Stimulated activated CD8-positive, alpha-beta memory T cell treated with anti-CD3 and anti-CD28 coated beads, Interleukin-4, amount 100 ng/mL, for 4 hours (primary cell): ENCODE measurements at places on chromosomes 12 and 14.

DNA sequence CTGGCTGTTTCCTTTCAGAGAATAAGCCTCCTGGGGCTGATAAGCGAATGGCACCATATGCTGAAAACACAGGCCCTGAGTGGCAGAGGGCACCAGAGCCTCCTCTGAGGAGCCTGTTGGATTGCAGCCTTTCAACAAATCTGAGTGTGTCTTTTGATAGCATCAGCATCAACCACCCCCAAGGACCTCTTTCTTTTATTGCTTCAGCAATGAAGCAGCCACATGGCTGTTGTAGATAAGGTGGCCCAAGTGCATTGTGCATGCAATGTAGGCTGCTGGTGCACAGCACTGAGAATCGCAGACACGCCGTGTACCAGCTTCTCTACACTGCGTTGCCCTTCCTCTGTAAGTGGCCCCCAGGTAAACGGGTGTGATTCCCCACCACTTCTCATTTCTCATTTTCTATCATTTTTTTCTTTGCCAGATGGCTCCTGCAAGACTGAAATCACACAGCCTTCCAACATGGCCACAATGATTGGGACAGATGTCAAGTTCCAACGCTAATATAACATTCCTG is 191.7 kb downstream of the DAD1 start:
- DNase-seq = no peak

DNA sequence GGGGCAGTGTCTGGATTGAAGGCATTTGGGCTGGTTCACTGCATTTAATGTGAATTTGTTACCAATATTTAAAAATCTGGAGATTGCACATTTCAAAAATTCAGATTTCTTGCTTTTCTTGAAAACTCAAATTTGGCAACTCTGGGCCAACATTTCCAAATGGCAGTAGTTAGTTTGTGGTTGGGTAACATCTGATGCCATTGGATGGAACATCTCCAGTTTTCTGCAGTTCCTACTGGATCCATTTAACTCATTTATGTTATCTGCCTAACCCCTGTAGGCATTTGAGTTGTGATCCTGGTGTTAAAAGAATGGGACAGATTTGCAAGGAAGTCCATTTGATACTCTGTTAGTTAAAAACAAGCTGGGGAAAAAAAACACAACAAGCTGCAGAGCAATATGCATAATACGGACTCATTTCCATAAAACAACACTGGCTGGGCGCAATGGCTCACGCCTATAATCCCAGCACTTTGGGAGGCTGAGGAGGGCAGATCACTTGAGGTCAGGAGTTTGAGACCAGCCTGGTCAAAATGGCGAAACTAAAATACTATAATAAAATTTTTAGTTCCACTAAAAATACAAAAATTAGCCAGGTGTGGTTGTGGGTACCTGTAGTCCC is 7.9 kb downstream of the EIF2B2 start:
- DNase-seq = no peak

DNA sequence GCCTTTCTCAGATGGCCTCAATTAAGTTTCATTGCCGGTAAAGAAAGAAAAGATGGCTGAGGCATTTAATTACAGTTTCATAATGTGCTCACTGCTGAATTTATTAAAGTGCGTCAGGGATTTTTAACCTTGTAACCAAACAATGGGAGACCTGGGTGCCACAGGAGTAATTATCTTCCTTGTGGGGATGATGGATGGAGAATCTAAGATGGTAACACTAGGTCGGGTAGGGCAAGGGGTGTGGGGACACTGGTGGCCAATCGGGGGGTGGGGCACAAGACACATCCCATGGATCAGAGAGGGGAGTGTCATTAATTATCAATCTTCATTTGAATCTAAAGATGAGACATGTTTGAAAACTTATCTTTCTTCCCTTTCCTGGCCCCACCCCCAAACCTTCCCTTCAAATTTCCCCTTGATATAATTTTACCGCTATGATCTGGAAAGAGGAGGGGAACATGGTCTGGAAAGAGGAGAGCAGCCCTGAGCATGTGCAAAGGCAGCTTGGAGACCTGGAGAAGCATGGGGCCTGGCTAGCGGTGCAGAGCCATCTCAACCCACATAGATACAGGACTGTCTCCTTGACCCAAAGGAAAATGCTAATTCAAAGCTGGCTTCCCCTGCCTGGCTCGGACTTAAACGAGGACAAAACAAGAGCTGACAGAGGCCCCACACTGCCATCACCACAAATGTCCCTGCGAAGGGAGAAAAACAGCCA is 231.3 kb upstream of the NOS1 start:
- DNase-seq = no peak

- DNase-seq = no peak
These were observed 25.3 kb upstream of the TCL1B start for GRCh38 chr14:95660651-95661515.

DNA sequence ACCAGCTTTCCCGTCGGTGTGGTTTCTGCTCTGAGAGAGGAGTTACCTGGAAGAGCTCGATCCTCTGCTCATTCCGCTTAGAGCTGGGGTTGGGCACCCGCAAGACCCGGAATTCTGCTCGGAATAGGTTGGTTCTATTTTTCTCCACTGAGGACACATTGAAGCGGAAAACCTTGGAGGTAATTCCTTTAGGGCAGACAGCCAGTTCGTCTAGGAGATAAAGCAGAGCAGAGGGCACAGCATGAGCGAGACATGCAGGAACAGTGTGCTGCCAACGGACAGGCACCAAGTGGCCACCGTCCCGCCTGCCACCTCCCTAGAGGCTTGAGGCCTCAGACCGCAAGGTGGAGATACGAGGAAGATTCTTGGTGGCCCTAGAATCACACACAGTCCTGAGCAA is 10.3 kb downstream of the TGFB3 start:
- DNase-seq = no peak

DNA sequence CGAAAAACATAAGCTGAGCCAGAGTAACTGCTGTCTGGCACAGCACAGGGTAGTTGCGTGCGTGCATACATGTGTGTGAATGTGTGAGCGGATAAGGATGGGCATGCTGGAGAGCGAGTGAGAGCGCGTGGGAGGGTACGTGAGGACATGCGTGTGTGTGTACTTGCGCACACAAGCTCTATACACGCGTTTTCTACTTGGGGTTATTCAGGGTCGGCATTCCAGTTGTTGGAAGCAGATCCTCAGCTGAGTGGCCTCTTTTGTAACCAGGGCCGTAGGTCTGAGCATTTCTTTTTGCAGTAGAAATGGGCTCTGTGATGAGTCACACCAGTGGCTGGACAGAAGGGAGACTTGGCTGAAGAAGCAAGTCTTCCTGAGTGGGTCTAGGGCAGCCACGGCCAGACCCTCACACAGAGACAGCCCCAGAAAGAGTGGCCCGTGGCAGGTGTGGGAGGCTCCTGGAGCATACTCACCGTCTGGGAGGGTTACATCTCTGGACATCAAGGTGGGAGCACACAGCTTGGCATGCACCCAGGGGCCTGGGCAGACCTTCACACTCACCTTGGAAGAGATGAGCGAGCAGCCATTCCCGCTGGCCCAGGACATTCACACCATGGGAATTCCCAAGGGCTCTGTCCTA is 78.0 kb downstream of the LRRC74A start:
- no peak for DNase-seq

- DNase-seq = no peak
These were observed 49.0 kb downstream of the MDGA2 start for GRCh38 chr14:47626151-47627035.

DNA sequence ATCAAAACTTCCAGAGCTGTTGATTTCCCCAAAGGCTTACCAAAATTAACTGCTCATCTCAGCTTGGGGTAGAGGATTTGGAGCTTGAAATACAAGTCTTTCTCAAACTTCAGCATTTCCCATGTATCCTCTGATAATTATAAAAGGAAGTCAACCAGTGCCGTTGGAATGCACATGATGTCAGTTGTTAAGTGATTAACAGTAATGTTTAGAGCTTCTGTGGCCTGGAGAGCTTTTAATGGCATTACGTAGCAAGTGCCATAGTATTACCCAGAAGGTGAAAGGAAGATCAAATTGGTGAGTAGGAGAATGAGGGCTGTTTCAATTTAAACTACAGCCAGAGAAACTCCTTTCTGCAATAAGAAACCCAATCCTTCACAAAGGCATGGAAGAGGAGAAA is 62.5 kb upstream of the PTPRR start:
- no peak for DNase-seq

GRCh38 chr12:24823808-24824515 is 124.9 kb downstream of the BCAT1 start:
- DNase-seq = no peak

- DNase-seq = no peak
These were observed 14.7 kb downstream of the SUSD6 start for GRCh38 chr14:69626132-69626500.

GRCh38 chr12:83945871-83946270 is 966.7 kb downstream of the SLC6A15 start:
- DNase-seq = no peak

DNA sequence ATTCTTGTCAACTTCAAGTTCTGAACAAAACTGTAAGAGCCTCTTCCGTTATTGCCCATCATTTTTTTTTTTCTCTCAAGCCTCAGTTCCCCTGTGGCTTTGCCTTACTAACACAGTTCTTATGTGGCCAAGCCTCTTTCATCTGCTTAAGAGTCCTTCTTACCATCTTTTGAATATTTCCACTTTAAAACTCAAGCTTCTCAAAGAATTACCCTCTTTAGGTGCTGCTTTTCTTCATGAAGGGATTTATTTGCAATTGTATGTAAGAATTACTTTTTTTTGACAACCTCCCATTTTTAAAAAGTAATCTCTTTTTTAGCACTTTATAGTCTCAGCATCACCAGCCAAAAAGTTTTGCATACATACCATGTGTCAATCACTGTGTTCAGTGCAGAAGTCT is 240.2 kb upstream of the RMST start:
- DNase-seq = no peak

GRCh38 chr12:125685915-125686314 is 620.7 kb downstream of the AACS start:
- no peak for DNase-seq

DNA sequence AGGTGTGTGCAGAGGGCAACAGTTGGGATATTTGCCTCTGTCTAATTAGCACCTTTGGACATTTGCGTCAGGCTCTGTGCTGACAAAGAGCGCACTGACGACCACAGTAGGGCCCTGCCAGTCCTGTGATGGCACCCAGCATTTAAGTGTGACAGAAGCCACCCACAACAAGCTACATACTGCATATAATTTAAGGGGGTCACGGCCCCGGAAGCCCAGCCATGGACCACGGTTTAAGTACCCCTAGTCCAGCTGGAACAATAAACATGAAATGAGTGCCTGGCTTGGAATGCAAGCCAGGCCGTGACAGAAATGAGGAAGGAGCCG is 16.8 kb upstream of the DYNC1H1 start:
- no peak for DNase-seq

DNA sequence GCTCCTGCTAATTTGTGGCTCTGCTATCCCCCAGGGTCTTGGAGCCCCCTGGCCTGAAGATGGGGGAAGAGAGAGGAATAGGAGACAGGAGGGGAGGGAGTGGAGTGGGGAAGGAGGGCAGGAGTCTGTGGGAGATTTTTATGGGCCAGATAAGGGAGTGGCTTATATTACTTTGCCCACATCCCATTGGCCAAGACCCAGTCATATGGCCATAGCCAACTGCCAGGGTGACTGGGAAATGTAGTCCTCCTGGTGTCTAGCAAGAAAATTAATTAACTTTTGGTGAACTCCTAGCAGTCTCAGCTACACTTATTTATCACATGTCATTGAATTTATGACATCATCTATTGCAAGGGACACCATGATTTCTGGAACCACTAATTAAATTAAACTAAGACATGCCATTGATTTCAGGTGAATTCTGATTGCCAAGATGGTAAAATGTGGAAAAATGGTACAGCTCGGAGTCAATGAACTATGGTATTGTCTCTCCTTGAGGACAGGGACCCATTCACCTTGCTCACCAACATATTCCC is 50.3 kb downstream of the ESRRB start:
- DNase-seq = no peak

GRCh38 chr12:91094032-91094662 is 17.1 kb downstream of the LUM start:
- DNase-seq = no peak

GRCh38 chr12:94055528-94055927 is 92.8 kb upstream of the PLXNC1 start:
- DNase-seq = no peak

DNA sequence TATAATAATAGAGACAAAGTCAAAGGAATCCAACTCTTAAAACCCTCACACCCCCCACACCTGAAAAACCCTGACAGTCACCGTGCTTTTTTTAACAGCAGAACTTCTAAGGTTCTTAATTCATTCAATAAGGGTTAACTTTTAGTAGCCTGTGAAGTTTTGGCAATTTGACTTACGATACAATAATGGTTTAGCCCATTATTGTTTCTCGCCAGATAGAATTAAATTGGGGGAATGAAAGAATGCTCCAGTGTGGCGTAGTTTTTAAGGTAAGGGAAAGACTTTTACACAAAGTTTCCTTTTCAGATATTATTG is 604 bp upstream of the MAGOHB start:
- DNase-seq = no peak

GRCh38 chr14:100892496-100893227 is 10.9 kb downstream of the RTL1 start:
- no peak for DNase-seq

DNA sequence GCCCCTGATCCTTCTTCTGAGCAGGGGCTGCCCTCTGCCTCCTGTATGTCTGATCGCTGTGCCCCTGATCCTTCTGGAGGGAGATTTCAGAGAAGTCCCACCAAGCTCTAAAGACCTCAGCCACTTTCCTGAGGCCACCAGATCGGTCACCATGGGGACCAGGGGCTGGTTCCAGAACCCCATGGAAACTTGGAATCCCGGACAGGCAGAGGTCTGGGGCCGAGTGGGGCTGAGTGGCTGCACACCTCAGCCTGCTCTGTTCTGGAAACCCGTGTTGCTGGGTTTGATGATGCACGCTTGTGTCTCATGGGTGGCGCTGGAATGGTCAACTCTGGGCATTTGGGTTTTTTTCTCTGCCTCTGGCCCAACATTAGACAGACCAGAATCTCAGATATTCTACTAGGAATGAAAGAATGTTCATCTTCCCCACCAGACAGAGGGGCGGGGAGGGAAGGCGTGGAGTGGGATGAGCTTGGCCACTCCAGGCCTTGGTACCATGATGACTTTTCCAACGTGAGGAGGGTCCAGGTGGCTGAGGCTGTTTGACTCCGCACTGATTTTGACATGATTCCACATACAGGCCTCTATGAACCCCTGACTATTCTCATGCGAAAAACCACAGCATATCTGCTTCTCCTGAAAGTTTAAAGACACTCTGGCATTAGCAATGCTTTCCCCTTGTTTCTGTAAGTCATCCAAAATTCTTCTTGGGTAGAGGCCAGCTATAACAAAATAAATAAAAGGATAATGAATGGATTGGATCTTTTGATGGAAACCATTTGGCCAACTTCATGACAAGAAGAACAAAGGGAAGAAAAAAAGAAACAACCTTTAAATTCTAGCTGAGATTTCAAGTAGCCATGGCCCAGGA is 114.5 kb downstream of the ADGRD1 start:
- DNase-seq = no peak

GRCh38 chr12:52568111-52568510 is 5.5 kb downstream of the KRT74 start:
- DNase-seq = no peak

- DNase-seq = no peak
These were observed 32.9 kb upstream of the IFT81 start for GRCh38 chr12:110091136-110091711.
